ENCODE measurements at places on chromosomes 16 and 17.

- no peak for DNase-seq
Measured at GRCh38 chr17:50835301-50836234, at the start of gene WFIKKN2. WFIKKN2 (plus strand) TSS chr17:50835586; CDS start chr17:50835938, 352 bp downstream.

DNA sequence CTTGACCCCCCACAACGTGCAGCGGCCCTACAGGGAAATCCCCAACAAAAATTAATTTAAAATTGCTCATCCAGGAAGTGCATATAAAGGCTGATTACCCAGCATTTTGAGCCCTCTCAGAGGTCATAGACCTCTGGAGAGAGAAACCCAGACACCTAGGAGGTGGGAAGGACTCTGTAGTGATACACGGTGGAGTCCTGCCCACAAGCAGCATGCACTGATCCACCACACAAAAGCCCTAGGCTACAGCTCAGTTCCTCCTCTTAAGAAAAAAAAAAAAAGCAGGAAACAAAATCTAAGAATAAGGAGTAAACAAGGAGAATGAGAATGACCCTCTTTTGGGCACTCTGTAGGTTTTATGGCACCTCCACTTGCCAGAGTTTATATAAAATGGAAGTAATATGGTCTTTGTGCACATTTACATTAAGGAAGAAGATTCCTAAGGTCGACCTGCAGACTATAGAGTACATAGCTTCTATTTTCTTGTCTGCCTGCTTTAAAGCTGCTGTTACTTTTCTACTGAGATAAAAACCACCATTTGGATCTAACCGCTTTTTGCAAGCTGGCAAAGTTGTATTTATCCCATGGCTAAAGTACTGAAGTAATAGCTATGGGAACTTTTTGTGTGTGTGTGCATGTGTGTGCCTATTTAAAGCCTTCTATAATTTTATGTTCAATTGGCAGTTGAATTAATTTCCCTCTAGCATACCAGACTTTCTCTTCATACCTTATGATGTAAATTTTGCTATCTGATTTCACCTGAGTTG is 46.9 kb downstream of the ACSM1 start:
- DNase-seq = no peak

GRCh38 chr17:50588391-50589049 is 28.0 kb downstream of the CACNA1G start:
- DNase-seq = no peak

GRCh38 chr16:15897834-15898254 is 9.4 kb upstream of the CEP20 start:
- peak; percentile 22 for DNase-seq

GRCh38 chr17:38418693-38419507 is 9.4 kb upstream of the ARHGAP23 start:
- DNase-seq = no peak

- DNase-seq = no peak
Measured at GRCh38 chr16:12089492-12090150, 113.1 kb downstream of the SNX29 start.

DNA sequence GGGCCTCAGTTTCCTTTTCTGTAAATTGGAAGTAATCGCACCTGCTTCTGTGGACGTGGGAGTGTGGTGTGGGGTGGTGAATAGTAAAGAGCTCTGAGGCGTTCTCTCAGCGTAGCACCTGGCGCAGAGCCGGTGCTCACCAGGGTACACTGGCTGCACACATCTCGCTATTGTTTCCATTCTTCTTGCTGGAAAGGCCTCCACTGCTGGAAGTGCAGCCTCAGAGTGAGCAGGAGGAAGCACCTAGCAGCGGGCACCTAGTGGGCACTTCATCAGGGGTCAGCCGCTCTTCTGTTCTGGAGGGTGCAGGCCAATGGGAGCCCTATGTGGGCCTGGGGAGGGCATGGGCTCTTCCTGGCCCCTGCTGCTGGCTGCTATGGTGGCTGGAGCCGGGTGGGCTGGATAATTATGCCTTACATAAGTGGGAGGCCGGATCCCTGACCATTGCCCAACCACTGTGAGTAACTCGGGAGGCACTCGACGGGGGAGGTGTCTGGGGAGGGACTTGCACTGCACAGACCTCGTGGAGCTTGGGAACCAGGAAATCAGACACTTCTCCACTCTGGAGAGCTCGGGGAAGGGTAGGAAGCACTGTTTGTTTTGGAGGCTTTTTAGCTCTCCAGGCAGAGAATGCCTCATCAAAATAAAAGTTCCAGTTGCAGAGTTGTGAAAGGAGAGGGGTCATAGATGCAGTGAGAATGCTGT is 1.7 kb downstream of the MAP2K3 start:
- DNase-seq = peak; percentile 93

- DNase-seq = no peak
Measured at GRCh38 chr17:66767154-66767933, 67.6 kb upstream of the CACNG5 start.

DNA sequence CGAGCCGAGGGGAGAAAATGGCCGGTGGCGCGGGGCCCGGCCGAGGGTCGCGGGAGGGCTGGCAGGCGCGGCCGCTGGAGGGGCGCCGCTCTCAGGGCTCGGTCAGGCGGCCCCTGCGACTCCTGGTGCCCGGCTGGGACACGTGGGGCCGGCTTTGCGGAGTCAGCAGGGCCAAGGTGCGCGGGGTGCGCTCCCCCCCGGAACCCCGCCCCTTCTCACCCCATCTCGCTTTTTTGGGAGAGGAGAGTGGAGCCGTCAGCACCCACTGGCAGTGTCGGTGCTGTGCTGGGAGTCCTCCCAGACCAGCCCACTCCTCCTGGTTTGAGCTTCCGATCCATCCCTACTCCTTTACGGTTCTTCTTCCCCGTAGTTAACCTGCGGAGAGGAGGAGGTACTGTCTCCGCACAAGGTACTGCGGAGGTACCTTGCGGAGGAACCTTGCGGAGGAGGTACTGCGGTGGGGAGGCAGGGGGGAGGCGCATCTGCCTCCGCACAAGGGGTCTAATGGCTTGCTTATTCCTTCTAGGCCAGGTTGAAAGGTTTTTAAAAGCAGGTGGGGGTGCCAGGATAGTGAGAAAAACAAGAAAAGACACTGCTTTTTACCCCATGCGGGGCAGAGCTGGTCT is 19.1 kb upstream of the CBX8 start:
- DNase-seq = no peak

- peak; percentile 44 for DNase-seq
Measured at GRCh38 chr17:20263595-20263994, 203.7 kb downstream of the LGALS9B start.

- peak; percentile 29 for DNase-seq
Measured at GRCh38 chr17:65173284-65173793, 36.2 kb downstream of the RGS9 start.

DNA sequence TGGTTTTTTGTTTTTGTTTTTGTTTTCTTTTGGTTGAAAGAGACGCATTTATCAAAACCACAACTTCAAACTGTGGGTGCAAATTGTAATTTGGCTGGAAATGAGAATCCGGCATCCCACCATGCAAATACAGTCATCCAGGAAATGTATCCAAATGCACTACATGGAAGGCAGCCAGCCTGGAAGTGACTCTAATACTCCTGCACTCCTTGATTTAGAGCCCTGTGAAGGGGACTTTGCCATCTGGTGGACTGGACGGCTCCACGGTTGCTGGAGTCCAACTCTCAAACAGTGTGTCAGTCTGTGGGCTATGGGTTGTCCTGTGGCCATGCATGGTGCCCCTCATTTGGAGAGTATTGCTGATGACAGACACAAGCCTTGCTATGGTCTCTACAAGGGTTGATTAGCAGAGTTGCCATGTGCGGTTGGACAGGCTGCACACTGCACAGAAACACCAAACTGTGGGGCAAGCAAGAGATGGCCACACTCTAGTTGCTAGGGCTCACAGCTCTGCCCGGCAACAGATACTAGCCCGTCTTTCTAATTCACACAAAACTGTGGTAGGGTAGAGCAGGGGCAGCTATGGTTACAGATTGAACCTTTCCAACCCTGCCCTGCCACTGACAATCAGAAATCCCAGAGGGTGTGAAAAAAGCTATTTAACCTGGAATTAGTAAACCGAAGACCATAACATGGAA is 62.4 kb downstream of the VAT1L start:
- DNase-seq = no peak

DNA sequence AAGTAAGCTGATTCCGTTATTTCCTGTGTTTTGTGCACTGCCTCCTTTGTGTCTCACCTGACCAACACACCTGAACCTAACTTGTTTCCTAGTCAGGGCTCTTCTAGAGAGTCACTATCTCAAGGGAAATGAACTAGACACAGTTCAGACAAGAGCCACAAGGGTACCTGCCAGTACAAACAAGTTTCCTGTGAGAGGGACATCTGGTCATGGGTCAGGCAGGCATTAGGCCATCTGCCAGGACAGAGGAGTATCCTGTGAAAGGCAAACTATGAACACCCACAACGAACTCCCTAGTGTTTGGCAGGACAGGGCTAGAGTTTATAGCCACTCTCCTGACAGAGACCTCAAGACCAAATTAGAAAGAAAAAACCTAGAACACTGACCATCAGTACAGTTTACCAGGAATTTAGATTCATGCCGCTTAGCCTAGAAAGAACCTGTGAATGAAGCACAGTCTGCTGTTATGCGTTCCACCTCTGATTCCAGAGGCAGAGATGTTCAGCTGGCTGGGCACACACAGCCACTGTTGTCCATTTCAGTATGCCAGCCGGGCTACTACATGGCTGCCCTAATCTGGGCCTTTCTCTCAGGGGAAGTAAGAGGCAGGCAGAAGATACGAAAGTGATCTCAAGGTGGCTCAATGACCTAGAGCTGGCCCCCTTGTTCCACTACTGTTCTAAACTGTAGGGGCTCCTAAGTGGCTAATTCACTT is 20.7 kb upstream of the GLG1 start:
- no peak for DNase-seq

- peak; percentile 35 for DNase-seq
Measured at GRCh38 chr17:81142301-81143199, 22.8 kb upstream of the PVALEF start.

GRCh38 chr17:8997994-8998628 is 23.2 kb upstream of the NTN1 start:
- no peak for DNase-seq

GRCh38 chr16:48963901-48964615 is 317.6 kb downstream of the CBLN1 start:
- peak; percentile 87 for DNase-seq

DNA sequence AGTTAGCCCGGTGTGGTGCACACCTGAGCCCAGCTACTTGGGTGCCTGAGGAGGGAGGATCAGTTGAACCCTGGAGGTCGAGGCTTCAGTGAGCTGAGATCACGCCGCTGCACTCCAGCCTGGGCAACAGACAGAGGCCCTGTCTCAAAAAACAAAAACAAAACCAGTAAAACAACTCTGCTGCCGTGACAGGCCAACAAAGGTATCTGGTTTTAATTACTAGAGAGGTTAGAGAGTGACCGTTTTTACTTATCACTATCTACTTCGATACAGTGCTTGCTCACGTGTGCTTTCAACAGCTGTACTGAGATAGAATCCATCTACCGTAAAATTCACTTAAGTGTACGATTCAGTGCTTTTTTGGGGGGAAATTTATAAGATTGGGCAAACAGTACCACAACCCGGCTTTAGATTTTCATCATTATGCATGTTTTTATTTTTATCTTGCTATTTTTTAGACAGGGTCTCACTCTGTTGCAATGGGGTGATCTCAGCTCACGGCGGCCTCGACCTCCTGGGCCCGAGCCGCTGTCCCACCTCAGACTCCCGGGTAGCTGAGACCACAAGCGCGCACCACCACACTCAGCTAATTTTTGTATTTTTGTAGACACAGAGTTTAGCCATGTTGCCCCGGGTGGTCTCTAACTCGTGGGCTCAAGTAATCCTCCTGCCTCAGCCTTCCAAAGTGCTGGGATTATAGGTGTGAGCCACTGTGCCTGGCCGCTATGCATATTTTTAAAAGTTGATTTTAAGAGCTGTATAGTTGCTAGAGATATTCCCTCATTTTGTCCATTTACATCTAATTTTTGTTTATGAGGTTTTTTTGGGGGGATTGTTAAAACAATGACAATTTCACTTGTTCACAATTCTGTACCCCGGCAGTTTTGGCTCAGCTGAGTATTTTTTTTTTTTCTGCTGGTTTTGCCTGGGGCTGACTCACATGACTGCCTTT is 30.9 kb downstream of the SERPINF1 start:
- DNase-seq = no peak

GRCh38 chr17:3667366-3668278 is 756 bp downstream of the TAX1BP3 start:
- peak; percentile 84 for DNase-seq

DNA sequence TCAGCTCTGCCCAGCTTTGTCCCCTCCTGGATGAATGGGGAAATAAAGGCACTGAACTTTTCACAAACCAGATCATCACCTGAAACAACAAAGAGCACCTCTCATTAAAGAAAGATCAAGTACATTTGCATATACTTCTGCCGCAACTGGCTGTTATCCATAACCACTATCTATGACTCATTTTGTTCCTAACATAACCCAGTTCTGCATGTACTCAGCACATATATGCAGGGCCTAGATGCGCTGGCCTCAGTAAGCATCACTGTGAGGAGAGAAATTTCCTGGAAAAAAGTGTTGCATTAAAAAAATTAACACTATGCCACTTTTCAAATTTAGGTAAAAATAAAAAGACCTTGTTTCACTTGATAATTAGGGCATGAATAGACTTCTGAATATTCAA is 1718.4 kb downstream of the TP53TG3F start:
- no peak for DNase-seq

GRCh38 chr16:27640277-27640600 is 90.3 kb downstream of the KATNIP start:
- no peak for DNase-seq

DNA sequence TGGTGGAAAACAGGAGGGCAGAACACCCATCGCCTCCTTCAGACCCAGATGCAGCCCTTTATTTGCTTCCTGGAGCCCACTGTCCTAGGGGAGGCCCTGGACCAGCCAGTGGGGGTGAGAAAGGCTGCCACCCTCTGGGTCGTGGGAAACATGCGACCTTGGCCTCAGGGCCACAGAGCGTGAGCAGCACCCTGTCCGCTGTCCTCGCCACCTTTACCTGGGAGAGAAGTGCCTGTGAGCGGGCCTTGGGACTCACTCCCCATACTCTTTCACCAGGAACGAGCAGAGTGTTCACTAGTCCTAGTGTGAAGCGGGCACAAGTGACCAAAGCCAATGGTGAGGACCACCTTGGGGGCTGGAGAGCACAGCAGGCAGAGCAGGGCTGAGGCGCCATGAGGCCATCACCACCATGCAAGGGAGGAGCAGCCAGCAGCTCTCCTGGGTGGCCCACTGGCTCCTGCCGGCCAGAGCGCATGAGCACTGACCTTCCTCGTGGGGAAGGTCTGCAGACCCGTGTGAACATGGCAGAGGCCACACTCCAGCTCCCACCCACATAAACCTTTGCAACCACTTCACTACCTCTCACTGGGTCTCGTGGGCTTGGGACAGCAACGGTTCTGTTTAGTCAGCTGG is 8.5 kb downstream of the SMCR8 start:
- no peak for DNase-seq

- no peak for DNase-seq
Measured at GRCh38 chr16:88003736-88004135, 52.5 kb downstream of the BANP start.

Data from fibroblast of skin of left quadriceps (primary cell).